Endothelial cell of umbilical vein (primary cell): ENCODE measurements at places on chromosomes 2 and 18. TPM values are rescaled to one million over a fixed set of nuclear protein-coding genes. Genes with fewer than 3 reads are reported as not detected.

Gene ZNF892
- total RNA-seq, result 3.7 and 3.8 TPM in 2 replicates

Gene SCYGR4
- not detected in 2 replicates for total RNA-seq

Gene MYO1B
- 51.1 and 55.4 TPM in 2 replicates for total RNA-seq

Gene TDRD15
- not detected in 2 replicates for total RNA-seq

Gene IL1RL1
- total RNA-seq, result 44.0 and 55.1 TPM in 2 replicates

Gene FAP
- 2.0 TPM in 1 of 2 replicates, not detected in the other for total RNA-seq

Gene RBM44
- total RNA-seq, result 0.44 and 0.53 TPM in 2 replicates

Gene PLCD4
- 1.4 and 3.1 TPM in 2 replicates for total RNA-seq

Gene TNFAIP6
- total RNA-seq, result not detected in 2 replicates

Gene TTC39C
- total RNA-seq, result 3.9 and 6.2 TPM in 2 replicates

Gene SLC25A12
- total RNA-seq, result 17.1 and 17.5 TPM in 2 replicates

Gene GALNT13
- total RNA-seq, result 0.18 TPM in 1 of 2 replicates, not detected in the other

Gene FABP1
- total RNA-seq, result not detected in 2 replicates

Gene KCNG3
- 0.15 TPM in 1 of 2 replicates, not detected in the other for total RNA-seq

Gene HES6
- 5.1 and 5.4 TPM in 2 replicates for total RNA-seq

Gene RAB6C
- total RNA-seq, result not detected in 2 replicates

Gene TUBA3E
- not detected in 2 replicates for total RNA-seq

Gene SULT1C4
- 28.2 and 29.3 TPM in 2 replicates for total RNA-seq

Gene TGIF1
- total RNA-seq, result 71.1 and 75.6 TPM in 2 replicates

Gene ARHGAP25
- 1.2 and 2.0 TPM in 2 replicates for total RNA-seq

Gene KCNG2
- not detected in 2 replicates for total RNA-seq

Gene UGGT1
- 77.5 and 83.2 TPM in 2 replicates for total RNA-seq

Gene GKN1
- total RNA-seq, result not detected in 2 replicates

Gene FLACC1
- total RNA-seq, result 1.4 TPM in 2 replicates

Gene DPP10
- not detected in 2 replicates for total RNA-seq
